Right atrium auricular region (tissue), 2 donors: ENCODE measurements at places on chromosomes 12 and 14. TPM values are rescaled to one million over a fixed set of nuclear protein-coding genes. Genes with fewer than 3 reads are reported as not detected.

- no peak for DNase-seq
These were observed 27.8 kb upstream of the PCNX1 start for GRCh38 chr14:70879448-70879847.

GRCh38 chr14:56782711-56783110 lies 27.6 kb downstream of the OTX2 start:
- DNase-seq = no peak

- DNase-seq = no peak
These were observed 12.7 kb downstream of the KRT1 start for GRCh38 chr12:52667509-52667908.

DNA sequence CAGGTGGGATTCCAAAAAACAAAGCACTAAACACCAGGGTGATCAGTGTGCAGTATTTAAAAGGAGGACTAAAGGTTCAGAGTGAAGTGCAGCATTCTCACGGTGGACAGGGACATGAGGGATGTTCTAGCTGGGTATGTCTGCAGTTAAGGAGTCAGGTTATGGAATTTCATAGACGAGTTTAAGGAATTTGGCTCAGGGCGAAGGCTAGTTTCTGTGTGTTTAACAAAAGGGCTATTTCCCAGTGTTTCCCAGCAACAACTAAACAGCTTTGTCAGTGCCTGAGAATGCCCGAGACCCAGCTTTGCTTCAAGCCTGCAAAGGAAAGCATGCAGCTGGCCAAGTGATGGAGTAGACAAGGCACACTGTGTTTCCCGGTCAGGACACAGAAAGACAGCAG lies 7.0 kb downstream of the KRT1 start:
- no peak for DNase-seq

TPPP2 gene
- total RNA-seq = not detected

DNA sequence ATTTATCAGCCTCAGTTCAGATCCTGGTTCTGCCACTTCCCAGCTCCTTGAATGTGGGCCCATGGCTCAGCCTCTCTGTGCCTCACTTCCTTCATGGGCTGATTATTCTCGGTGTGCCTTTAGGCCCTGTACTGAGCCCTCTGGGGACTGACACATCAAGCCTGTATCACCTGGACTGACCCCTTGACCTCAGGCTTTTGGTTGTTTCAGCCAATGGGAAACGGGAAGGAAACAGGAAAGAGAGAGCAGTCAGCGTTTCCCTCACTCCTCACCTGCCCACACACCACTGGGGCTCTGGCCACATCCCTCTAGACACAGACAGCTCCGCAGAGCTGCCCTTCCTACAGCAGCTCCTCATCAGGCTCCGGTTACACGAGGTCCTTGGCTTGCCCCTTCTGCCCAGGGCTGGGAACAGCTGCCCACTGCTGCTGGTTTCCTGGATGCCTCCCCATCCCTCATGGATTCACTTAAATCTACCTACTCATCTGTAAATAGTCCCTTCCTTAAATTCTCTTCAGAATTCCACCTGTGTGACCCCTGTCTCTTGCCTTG lies 37.0 kb upstream of the ITPR2 start:
- DNase-seq = no peak

GPRC5A gene
- total RNA-seq = 14.3 TPM

GRCh38 chr12:52285851-52286530 lies 5.3 kb downstream of the KRT81 start:
- no peak for DNase-seq

DNA sequence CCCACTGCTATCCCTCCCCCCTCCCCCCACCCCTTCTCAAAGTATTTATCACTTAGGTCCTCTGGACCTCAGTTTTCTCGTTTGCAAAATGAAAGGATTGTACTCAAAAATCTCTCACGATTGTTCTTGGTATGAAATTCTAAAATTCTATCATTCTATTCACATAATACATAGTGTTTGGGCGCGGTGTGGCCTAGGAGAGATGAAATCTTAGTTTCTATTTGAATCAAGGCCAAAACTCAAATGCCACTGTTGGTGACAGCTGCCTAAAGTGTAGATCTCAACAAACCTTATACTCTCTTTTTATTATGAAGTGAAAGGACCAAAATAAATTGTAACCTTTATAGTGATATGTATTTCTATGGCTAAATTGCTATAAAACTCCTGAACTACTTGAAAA lies 23.7 kb upstream of the YAF2 start:
- no peak for DNase-seq

DNA sequence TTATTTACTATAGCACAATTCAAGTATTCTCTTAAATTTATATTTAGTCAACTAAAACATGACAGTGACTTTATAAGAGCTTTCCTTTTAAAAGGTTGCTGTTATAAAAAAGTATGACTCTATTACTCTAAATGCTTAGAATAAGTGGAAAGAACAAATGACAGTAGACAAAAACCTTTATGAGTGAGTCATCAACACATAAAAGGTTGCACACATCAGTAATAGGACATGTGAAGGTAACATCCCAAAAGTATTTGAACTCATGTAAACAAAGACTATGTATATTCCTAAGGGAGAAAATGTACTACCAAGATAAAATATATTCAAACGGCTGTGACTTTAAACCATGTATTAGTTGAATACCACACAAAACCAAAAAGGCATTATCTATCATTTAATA lies 98.8 kb downstream of the PAWR start:
- DNase-seq = no peak
